ENCODE measurements at places on chromosomes 2 and 18. TPM values are rescaled to one million over a fixed set of nuclear protein-coding genes. Genes with fewer than 3 reads are reported as not detected.
A peak's percentile ranks its signal among the peaks of the same experiment; 100 is the strongest.

- DNase-seq, result no peak
- no peaks in the 10 kb centered on the region for H3K4me1 ChIP-seq
- no peaks in the 10 kb centered on the region for H3K36me3 ChIP-seq
Measured at GRCh38 chr2:217685255-217685605, 317.6 kb downstream of the TNS1 start.

- no peaks in the 10 kb centered on the region for H3K36me3 ChIP-seq
- H3K4me1 ChIP-seq, result peaks cover 10% of the 10 kb centered on the region
- no peak overlapping the region for H3K27ac ChIP-seq
- H3K4me3 ChIP-seq, result no peak overlapping the region
- DNase-seq, result no peak
- no peaks in the 10 kb centered on the region for H3K27me3 ChIP-seq
Measured at GRCh38 chr2:233349005-233349998, 5.0 kb upstream of the DGKD start.

- no peak for DNase-seq
- H3K4me3 ChIP-seq, result no peak overlapping the region
- no peaks in the 10 kb centered on the region for H3K4me1 ChIP-seq
Measured at GRCh38 chr2:33000986-33001385, 54.2 kb downstream of the LTBP1 start.

The KCNG2 gene
- not detected for total RNA-seq

DNA sequence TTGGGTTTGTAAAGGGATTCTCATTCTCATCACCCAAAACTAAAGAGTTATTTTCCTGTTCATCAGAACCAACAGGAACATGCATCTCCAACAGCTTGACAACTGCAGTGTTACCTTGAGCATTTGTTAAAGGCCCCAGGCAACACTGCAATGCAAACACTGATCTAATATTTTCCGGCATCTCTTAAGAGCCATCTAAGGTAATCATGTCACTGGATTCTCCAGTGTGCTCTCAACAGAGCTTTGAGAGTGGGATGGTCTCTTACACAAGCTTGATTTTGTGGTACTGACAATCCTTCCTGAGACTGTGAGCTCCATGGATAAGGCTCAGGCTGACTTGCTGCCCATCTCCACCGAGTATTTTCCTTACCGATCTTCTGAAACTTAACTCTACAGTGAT lies 90.5 kb upstream of the ITGB6 start:
- DNase-seq, result no peak
- H3K36me3 ChIP-seq, result peaks cover 23% of the 10 kb centered on the region
- H3K27ac ChIP-seq, result no peak overlapping the region
- peaks cover 6% of the 10 kb centered on the region for H3K4me1 ChIP-seq
- H3K4me3 ChIP-seq, result no peak overlapping the region
- H3K27me3 ChIP-seq, result no peaks in the 10 kb centered on the region

GRCh38 chr18:35026407-35027061 lies 14.7 kb upstream of the MAPRE2 start:
- no peak for DNase-seq
- no peaks in the 10 kb centered on the region for H3K27me3 ChIP-seq
- peaks cover 42% of the 10 kb centered on the region for H3K4me1 ChIP-seq
- H3K36me3 ChIP-seq, result no peaks in the 10 kb centered on the region
- no peak overlapping the region for H3K4me3 ChIP-seq
- H3K27ac ChIP-seq, result peak overlapping the region; percentile 41

GRCh38 chr2:125684256-125684655 lies 971.7 kb upstream of the GYPC start:
- H3K4me3 ChIP-seq, result no peak overlapping the region
- no peak for DNase-seq
- no peaks in the 10 kb centered on the region for H3K4me1 ChIP-seq
- no peak overlapping the region for H3K27ac ChIP-seq
- H3K36me3 ChIP-seq, result no peaks in the 10 kb centered on the region
- H3K27me3 ChIP-seq, result no peaks in the 10 kb centered on the region

The DOK6 gene
- not detected for total RNA-seq

- no peaks in the 10 kb centered on the region for H3K36me3 ChIP-seq
- no peak overlapping the region for H3K27ac ChIP-seq
- H3K27me3 ChIP-seq, result no peaks in the 10 kb centered on the region
- no peak overlapping the region for H3K4me3 ChIP-seq
Measured at GRCh38 chr2:223306371-223306770, 254.4 kb downstream of the KCNE4 start.

The SKA1 gene
- total RNA-seq, result 24.8 TPM

The COL4A4 gene
- not detected for total RNA-seq

The GPR39 gene
- total RNA-seq, result not detected

Data from naive thymus-derived CD4-positive, alpha-beta T cell (primary cell).